Dermis lymphatic vessel endothelial cell (primary cell): ENCODE measurements at places on chromosomes 4 and X. TPM values are rescaled to one million over a fixed set of nuclear protein-coding genes. Genes with fewer than 3 reads are reported as not detected.

Gene BTC
- not detected in 2 replicates for total RNA-seq

Gene DCAF8L2
- not detected in 2 replicates for total RNA-seq

Gene OTC
- 0.17 and 0.22 TPM in 2 replicates for total RNA-seq

Gene PROM1
- under 0.01 and 0.09 TPM in 2 replicates for total RNA-seq

Gene PIR
- total RNA-seq, result 71.6 and 76.5 TPM in 2 replicates

Gene PLP1
- total RNA-seq, result 1.4 and 3.3 TPM in 2 replicates

Gene SYP
- 0.17 and 0.22 TPM in 2 replicates for total RNA-seq

Gene STPG2
- under 0.01 and 0.17 TPM in 2 replicates for total RNA-seq

Gene TMEM31
- 0.09 TPM in 1 of 2 replicates, not detected in the other for total RNA-seq

Gene IL3RA
- total RNA-seq, result 9.0 and 48.7 TPM in 2 replicates

Gene TMEM131L
- 16.8 and 20.5 TPM in 2 replicates for total RNA-seq

Gene PRDM8
- 2.4 and 2.7 TPM in 2 replicates for total RNA-seq

Gene GPR82
- total RNA-seq, result not detected in 2 replicates

Gene WNK3
- total RNA-seq, result 0.22 and 0.26 TPM in 2 replicates

Gene EGF
- 0.09 and 0.33 TPM in 2 replicates for total RNA-seq

Gene VMA21
- total RNA-seq, result 52.2 and 62.2 TPM in 2 replicates

Gene CXorf49
- not detected in 2 replicates for total RNA-seq

Gene CCSER1
- 0.11 and 0.17 TPM in 2 replicates for total RNA-seq

Gene SPANXA1
- total RNA-seq, result not detected in 2 replicates

Gene P2RY8
- 0.26 and 0.43 TPM in 2 replicates for total RNA-seq

Gene TLR8
- not detected in 2 replicates for total RNA-seq

Gene DUX4
- not detected in 2 replicates for total RNA-seq

Gene ADH6
- total RNA-seq, result not detected in 2 replicates

Gene MAGEH1
- total RNA-seq, result 13.3 and 15.2 TPM in 2 replicates
